ENCODE measurements at places on chromosomes 12 and 14.
A peak's percentile ranks its signal among the peaks of the same experiment; 100 is the strongest.

- DNase-seq = no peak
Observed at GRCh38 chr12:52044292-52044983, 6.8 kb upstream of the NR4A1 start.

DNA sequence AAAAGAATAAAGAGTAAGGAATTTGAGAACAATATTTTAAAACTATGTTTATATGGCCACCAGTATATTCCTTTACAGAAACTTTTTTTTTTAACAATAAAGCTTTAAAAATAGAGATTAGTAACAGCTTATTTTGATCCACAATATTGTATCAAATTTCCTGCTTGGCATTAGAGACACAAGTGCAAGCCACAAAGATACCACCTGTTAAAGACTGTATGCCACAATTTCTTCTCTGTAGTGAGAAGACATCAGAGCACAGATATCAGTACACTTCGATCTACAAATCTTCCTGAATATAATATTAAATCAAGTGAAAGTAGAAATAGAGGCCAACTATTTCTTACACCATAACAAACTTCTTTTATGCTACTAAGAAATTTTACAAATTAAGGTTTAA lies 68.0 kb downstream of the GALNT4 start:
- DNase-seq = no peak

DNA sequence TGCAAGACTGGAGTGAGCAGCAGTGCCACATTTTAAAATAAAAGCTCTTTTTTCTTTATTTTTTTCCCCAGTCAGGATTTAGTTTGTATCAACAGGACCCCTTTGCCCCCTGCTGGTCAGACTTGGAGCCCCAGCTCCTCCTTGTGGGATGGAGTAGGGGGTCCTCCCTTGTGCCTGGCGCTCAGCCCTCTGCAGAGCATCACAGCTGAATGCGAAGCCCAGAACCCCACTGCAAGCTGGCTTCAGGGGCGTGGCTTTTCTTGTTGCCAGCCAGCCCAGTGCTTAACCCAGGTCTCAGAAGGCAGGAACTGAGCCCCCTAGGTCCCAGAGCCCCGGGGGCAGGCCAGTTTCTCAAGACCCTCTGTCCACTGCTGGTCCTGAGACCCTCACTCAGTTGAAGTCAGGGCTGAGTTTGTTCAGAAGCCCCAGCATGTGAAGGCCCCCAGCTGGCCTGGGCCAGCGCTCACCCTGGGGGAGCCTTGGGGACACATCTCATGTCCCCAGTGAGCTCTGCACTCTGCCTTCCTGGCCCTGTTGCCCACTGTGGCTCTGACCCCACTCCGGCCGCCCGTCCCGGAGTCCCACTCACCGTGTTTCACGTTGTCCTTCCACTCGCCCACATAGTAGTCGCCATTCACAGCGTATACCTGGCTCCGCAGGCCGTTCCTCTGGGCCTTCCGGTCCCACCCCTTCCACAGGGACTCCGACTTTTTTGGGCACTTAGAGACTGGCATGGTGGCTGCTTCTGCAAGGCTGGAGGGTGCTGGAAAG lies 519 bp downstream of the MORN3 start:
- DNase-seq = no peak

DNA sequence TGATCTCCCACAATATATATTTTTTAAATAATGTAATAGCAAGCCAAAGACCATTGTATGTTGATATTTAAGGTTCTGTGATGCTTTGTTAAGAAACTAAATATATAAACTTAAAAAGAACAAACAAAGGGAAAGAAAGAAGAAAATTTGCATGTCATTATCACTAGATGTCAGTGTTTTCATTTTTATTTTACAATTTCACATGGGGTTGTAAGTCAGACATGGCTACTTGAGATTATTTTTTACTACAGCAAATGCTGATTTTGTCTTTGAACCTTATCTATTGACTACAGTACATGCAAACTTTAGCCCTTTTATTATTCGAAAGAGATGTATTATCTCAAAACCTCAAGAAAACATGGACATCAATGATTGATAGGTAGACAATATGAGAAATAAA lies 36.1 kb downstream of the SLCO1C1 start:
- DNase-seq = no peak

GRCh38 chr12:109443794-109444193 lies 33.3 kb downstream of the KCTD10 start:
- DNase-seq = no peak

GRCh38 chr12:88958153-88958552 lies 377.9 kb upstream of the KITLG start:
- DNase-seq = no peak

DNA sequence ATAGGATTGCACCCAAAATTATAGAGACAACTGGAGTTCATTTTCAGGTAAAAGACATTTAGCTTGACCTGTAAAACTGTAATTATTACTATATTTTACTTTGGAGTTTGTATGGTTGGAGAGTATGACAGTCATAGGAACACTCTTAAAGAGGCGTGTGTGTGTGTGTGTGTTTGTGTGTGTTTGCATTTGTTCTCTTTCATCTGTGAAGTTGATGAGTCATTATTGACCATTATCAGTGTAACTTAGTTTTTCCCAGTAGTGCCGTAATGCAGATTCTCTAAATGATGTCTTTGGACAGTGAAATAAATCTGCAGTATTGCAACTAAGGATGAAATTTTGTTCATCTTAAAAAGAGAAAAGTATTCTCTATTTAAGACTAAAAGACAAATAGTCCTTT lies 13.0 kb downstream of the WASHC4 start:
- DNase-seq = no peak

GRCh38 chr14:89368490-89369477 lies 48.2 kb downstream of the FOXN3 start:
- DNase-seq = no peak

DNA sequence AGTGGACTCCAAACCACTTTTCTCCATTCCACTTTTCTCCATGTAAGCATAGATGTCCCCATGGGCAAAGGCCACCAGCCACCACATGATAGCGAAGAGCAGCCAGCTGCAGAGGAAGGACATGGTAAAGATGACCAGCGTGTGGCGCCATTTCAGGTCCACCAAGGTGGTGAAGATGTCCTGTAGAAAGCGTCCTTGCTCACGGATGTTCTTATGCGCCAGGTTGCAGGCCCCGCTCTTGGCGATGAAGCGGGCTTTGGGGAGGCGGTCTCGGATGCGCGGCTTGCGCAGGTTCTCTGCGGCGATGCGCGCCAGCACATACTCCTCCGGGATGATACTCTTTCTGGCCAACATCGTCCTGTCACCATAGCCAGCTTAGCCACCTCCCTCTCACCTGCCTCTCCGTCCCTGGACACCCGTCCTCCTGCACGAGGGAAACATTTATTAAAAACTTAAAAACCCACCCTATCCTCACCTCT lies 1.2 kb downstream of the KCNJ8 start:
- DNase-seq = no peak

GRCh38 chr14:73008501-73008900 lies 18.4 kb downstream of the ZFYVE1 start:
- DNase-seq = peak; percentile 52

- DNase-seq = no peak
Observed at GRCh38 chr12:121592320-121592719, 11.5 kb upstream of the KDM2B start.

DNA sequence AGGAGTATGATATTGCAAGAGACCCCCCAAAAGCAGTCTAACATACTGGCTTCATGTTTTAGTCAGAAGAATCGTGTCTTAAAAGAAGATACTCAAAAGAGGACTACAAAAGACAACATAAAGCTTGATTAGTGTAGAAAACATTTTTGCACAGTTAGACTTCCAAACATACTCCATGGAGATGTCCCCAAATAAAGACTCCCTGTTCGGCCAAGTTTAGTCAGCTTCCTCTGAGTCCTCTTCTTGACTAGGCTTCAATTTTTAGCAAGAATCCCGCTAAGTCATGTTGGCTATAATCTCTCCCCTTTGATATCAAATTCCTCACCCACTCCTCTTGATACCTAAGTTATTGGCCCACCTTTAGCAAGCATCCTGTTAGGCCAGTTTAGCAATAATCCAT lies 298.0 kb downstream of the RMST start:
- DNase-seq = no peak

DNA sequence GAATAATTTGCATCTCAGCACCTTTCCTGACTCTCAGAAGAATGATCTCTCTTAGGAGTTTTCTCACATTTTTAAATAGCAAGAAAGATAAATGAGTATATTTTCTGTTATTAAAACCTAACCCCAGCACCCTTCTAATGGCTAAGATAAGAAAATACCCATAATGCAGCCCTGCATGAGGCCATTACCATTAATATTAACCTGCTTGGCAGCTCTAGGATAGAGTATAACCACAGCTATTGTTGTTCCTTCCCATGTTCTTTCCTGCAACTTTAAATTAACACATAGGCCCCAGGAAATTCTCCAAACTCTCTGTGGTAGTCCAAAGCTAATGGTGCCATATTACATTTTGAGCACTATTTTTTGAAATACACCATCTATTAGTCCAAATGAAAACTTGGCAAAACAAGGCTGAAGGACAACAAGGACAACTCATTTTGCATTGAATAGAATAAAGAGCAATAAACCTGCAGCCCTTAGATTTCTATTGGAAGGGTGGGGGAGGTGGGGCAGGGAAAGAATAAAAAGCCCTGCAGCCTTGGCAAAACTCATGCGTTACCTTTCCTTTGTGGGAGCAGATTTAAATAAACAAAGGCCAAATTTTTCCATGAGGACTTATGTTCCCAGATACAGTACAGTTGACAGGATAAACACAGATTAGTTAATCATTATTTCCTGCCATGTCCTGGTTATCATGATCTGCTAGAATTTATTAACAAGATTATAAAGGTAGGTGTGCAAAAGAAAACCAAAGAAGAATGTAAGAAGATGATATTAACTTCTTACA lies 46.9 kb downstream of the BTG1 start:
- no peak for DNase-seq

GRCh38 chr12:116319898-116320621 lies 42.6 kb upstream of the MED13L start:
- peak; percentile 90 for DNase-seq

DNA sequence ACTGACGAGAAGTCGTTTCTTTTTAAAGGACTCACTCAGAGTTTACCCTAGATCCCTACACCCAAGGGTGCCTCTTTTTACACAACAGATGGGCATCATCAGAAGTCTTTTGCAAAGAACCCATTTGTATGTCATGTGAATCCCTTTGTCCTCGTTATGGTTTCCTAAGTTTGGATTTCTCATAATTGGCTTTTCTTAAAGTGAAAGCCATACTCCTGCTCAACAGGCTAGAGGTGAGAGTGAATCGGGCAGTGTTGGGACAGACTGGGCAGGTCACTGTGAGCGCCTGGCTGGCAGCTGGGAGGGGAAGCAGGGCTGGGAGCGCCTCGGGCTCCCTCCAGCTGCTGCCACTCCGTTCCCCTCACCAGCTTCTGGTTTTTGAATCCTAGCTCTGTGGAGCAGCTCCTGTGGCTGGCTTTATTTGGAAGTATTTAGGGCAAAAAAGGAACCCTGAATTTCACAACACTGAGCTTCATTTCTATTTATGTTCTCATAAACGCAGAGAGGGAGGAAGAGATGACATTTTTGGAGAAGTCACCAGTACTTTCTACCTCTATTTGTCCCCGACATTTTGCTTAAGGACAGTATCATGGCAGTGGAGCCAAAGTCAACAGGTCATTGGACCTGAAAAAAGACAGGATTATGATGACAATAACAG lies 63.8 kb upstream of the ACTN1 start:
- DNase-seq = no peak

- DNase-seq = no peak
Observed at GRCh38 chr14:54197369-54197768, 199.4 kb upstream of the CDKN3 start.

- no peak for DNase-seq
Observed at GRCh38 chr12:107560165-107560898, 125.3 kb upstream of the PWP1 start.
